Fibroblast of skin of right biceps (primary cell): ENCODE measurements at places on chromosomes 12 and 14.

DNA sequence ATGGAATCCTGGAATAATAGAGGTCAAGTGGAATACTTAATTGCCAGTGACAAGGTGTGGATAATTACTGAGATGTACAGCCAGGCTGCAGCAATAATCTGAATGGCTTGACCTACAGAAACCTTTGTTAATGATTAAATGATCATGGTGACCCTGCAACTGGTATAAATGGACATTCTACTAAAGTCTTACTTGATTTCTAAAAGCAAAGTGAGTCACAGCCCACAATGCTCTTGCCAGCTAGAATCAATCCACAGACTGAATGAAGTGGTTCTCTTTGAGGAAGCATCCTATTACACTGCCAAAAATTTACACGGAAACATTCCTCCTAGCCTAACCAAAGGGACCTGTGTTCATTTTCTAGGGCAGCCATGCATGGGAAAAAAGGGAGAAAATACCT lies 518.5 kb downstream of the SOX5 start:
- DNase-seq = no peak

- peak; percentile 68 for DNase-seq
Observed at GRCh38 chr14:64303471-64303917, 9.3 kb upstream of the ESR2 start.

DNA sequence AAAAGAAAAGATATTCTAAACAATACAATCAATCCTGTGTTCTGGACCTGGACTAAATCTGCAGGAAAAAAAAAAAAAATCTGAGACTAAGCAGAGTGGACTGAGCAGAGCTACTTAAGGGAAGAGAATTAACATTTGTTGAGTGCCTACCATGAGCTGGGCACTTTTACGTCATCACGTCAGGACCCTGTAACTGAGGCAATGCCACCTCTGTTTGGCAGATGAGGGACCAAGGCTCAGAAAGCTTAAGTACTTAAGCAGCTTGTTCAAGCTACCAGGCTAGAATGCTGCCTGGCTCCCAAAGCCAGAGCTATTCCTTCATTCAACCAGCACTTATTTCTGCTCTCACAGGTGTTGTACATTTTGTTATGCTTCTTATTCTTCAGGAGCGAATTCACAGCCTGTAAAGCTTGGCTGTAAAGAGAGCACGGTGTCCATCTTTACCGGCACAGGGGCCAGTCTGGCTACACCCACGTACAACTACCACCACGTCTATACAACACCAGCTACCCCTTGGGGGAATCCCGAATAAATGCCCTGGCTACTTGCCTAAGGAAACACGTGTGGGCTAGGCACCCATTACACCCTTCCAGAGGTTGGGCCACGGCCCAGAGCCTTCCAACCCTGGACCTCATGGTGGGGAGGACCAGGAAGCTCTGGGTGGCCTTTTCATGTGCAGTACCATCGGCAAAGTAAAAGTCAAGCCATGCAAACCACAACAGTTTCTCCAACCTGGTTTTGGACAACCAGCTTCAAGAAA lies 27.0 kb downstream of the TMCC3 start:
- DNase-seq = no peak

- DNase-seq = no peak
Observed at GRCh38 chr14:91095178-91095577, 18.7 kb upstream of the DGLUCY start.

DNA sequence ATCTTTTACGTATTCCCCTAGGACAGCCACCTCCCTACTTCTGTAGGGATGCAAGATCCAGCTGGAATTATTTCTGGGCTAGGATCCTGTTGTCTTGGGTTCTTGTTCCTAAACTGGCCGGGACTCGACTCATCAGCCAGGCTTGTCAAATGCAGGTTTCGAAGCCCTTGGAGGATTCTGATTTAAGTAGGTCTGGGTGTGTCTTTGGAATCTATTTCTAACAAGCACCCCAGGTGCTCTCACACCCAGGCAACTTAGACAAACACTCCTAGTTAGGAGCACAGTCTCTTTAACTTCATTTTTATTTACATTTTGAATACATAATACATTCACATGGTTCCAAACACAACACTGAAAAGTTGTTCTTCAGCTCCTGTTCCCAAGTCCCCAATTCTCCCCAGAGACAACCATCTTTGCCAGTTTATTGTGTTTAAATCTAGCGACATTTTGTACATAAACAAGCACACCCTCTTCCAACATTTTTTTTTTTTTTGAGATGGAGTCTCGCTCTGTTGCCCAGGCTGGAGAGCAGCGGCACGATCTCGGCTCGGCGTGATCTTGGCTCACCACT lies 20.9 kb downstream of the MORN3 start:
- DNase-seq = no peak

DNA sequence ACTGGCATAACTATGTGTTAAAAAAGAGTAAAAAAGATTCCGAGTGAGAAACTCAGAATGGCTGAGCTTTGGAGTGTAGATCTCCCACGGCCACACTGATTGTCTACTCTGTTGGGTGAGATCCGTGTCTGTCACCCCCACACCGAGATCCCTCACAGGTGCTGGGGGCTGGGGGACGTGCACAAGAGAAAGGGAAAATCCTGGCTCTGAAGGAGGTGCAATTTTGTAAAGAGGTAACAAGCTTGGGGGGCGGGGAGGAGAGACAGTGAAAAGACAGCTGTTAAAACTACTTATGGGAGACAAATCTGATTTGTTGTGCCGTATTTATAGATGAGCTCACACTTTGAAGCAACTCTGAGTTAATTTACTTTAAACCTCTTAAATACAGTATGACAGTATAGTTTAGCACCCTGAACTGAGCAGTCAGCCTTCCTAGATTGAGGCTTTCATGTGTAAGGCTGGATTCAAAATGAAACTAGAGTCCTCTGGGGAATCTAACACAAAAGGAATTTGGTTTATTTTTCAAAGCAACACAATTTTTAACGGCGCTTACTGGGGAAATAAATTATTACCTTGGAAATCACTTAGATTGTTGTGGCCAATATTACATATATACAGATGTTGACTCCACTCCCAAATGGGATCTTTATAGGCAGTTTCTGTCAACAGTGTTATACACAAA lies 167.4 kb upstream of the RGS6 start:
- DNase-seq = peak; percentile 7

- DNase-seq = no peak
Observed at GRCh38 chr12:97995559-97995958, 519.8 kb upstream of the TMPO start.

GRCh38 chr12:22014041-22014782 lies 31.8 kb upstream of the CMAS start:
- DNase-seq = no peak

GRCh38 chr14:104879983-104880565 lies 15.0 kb downstream of the CEP170B start:
- no peak for DNase-seq

DNA sequence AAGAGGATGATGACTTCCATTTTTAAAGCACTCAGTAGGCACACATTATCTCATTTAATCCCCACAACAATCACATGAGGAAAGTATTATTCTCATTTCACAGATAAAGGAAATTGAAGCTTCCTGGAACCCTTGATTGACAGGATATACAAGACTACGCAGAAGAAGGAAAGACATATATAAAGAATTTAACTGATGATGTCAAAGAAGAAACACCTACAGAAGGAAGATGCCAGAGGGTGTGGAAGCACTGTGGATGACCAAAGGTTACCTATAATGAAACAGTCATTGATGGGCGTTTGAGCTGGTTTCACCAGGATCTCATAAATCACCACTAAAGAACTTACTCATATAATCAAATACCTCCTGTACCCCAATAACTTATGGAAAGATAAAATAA lies 197.4 kb downstream of the SLC25A21 start:
- DNase-seq = no peak

DNA sequence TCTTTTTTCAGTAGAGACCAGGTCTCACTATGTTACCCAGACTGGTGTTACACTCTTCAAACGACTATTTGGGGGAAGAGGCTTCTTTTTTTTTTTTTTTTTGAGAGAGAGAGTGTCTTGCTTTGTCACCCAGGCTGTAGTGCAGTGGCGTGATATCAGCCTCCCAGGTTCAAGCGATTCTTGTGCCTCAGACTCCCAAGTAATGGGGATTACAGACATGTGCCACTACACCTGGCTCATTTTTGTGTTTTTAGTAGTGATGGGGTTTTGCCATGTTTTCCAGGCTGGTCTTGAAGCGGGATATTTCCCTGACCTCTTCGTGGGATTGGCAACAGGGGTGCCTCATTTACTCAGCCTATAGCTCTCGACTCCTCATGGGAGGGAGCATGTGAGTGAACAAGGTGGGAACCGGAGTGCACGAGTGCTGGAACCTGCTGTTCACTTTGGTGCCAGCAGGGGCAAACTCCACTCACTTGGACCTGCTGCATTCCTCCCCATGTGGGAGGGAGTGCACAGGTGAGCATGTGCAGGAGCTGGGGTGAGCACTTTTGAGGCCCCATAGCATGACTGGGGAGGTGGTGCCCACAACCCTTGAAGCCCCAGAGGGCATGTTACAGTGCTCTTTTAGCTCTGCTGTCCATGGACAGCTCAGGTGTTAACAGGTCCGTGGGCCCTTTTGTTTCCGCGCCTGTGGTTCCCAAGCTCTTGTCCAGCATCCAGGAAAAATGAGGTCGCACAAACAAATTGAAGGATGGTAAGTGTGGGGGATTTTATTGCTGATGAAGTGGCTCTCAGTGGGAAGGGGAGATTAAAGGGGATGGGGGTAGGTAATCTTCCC lies 79.1 kb upstream of the HECTD1 start:
- DNase-seq = no peak

DNA sequence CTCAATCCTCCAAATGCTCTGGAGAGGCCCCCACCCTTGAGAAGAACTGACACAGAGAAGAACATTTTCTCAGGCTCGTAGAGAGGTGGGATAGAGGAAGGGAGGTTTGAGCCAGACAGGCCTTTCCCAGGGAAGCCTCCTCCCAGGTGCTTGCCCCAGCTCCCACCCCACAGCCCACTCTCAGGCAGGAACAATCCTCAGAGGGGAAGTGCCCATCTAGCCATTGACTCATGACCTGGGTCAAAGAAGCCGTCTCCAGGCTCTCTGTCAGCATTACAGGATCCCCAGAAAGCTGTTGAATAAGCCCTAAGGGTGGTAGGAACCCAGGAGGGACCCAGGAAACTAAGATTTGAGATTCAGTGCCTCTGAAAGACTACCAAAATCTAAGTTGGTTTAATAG lies 3.8 kb downstream of the AQP6 start:
- no peak for DNase-seq

- peak; percentile 12 for DNase-seq
Observed at GRCh38 chr12:68158432-68158831, 1.1 kb downstream of the IFNG start.

- peak; percentile 53 for DNase-seq
Observed at GRCh38 chr14:71726580-71727021, 205.6 kb upstream of the RGS6 start.

GRCh38 chr12:28191051-28192048 lies 1.1 kb downstream of the CCDC91 start:
- peak; percentile 67 for DNase-seq

DNA sequence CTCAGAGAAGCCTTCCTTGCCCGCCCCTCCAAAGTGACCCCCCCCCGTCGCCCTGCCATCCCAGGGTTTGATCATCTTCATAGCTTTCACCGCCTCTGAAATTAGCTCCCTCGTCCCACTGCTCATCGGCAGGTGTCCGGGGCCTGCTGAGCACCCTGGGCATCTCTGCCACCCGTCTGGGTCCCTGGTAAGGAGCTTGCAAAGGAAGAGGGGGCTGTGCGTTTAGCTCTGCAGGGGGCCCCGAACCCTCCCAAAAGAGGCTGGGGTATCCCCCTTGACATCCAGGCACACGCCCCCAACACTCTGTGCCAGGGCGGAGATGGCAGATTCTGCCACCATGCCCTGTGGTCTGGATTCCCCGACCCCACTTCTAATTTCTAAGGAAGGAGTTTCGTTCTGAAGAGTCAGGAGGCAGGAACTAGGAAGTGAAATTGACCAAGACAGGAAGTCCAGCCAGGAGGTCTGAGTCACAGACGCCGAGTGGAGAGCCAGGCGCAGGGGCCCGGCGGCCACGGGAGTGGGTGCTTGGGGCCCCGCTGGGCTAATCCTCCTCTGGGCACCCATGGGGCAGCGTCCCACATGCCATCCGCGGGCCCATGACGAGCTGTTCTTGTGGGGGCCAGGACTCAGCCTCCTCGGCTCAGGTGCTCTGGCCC lies 95.7 kb downstream of the RFLNA start:
- DNase-seq = peak; percentile 75

- DNase-seq = no peak
Observed at GRCh38 chr12:64636856-64637255, 26.6 kb downstream of the RASSF3 start.

GRCh38 chr14:31024010-31024480 lies 1.4 kb upstream of the AP4S1 start:
- no peak for DNase-seq

GRCh38 chr14:32996343-32996742 lies 57.7 kb downstream of the NPAS3 start:
- no peak for DNase-seq

GRCh38 chr14:23567186-23568020 lies at the start of gene AP1G2:
AP1G2 (minus strand) TSS chr14:23567791; CDS start chr14:23567314, 477 bp downstream.
- DNase-seq = peak; percentile 69

GRCh38 chr12:69589082-69589481 lies 3.8 kb downstream of the CCT2 start:
- no peak for DNase-seq

GRCh38 chr14:74275241-74275841 lies 27.4 kb downstream of the ABCD4 start:
- DNase-seq = peak; percentile 89

GRCh38 chr12:45186762-45187161 lies 29.1 kb upstream of the ANO6 start:
- DNase-seq = no peak

DNA sequence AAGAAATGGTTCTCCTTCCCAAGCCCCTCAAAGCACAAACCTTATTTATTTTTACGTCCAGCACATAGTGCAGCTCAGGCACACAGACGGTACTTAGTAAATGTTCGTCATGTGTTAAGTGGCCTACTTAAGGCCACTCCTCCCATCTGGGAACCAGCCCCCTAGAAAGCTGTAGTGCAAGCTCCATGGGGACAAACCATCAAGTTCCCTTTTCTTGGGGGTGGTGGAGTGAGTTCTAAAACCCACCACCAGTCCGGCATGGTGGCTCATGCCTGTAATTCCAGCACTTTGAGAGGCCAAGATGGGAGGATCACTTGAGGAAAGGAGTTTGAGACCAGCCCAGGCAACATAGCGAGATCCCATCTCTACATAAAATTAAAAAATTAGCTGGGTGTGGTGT lies 49.4 kb downstream of the PITPNM2 start:
- no peak for DNase-seq

DNA sequence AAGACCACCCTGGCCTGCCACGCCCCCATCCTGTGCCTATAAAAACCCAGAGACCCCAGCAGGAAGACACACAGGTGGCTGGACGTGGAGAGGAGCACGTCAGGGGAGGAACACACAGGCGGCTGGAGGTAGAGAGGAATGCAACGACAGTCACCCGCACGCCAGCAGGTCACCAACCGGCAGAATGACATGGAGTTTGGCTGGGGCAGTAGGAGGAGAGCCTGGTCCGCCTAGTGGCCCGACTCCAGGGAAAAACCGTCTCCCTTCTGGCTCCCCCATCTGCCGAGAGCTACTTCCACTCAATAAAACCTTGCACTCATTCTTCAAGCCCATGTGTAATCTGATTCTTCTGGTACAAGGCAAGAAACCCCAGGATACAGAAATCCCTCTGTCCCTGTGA lies 62.7 kb upstream of the KCNH3 start:
- DNase-seq = no peak
